ENCODE measurements at places on chromosomes 7 and 10. TPM values are rescaled to one million over a fixed set of nuclear protein-coding genes. Genes with fewer than 3 reads are reported as not detected.

HEPACAM2 gene
- not detected for total RNA-seq

OR9A2 gene
- total RNA-seq: not detected

RPS24 gene
- 2,498 TPM for total RNA-seq

CLRN3 gene
- not detected for total RNA-seq

ACTR3C gene
- total RNA-seq: 0.06 TPM

AOC1 gene
- total RNA-seq: 0.17 TPM

PIP gene
- not detected for total RNA-seq

NPSR1 gene
- total RNA-seq: not detected

ADRA2A gene
- total RNA-seq: not detected

EBF3 gene
- total RNA-seq: 3.4 TPM

DNAJB9 gene
- total RNA-seq: 26.0 TPM

ADAP1 gene
- 1.3 TPM for total RNA-seq

CHST3 gene
- total RNA-seq: 7.5 TPM

GRCh38 chr7:133828906-133829305 lies 298.2 kb upstream of the LRGUK start:
- peak; percentile 15 for DNase-seq

DNA sequence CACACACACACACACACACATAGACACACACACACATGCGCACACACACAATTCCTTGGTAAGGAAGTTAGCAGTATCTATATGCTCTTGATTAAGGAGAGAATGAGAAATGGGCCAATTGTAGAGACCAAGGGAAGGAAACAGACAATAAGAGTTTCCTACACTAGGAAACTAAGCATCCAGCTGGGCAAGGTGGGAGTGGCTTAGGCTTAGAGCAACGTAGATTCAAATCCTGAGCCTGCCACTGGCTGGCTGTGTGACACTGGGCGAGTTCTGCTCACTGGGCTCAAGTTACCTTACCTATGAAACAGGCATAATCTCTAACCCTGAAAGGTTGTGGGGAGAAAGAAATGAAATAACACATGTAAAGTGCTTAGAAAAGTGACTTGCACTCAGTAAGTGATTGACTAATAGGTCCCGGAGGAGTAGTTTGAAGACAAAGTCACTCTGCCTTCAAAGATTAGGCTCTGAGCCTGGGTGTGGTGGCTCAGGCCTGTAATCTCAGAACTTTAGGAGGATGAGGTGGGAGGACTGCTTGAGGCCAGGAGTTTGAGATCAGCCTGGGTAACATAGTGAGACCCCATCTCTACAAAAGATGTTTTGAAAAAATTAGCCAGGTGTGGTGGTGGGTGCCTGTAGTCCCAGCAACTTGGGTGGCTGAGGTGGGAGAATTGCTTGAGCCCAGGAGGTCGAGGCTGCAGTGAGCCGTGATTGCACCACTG lies 701.4 kb downstream of the PARD3 start:
- DNase-seq: no peak

- DNase-seq: no peak
Observed at GRCh38 chr7:28203508-28204240, 23.1 kb upstream of the JAZF1 start.

- no peak for DNase-seq
Observed at GRCh38 chr10:129706523-129706922, 239.5 kb downstream of the MGMT start.

- DNase-seq: no peak
Observed at GRCh38 chr7:10474048-10474447, 499.6 kb upstream of the PHF14 start.

- no peak for DNase-seq
Observed at GRCh38 chr7:44519546-44519945, 21.6 kb downstream of the NPC1L1 start.

- DNase-seq: no peak
Observed at GRCh38 chr10:4103603-4104002, 318.6 kb upstream of the KLF6 start.

GRCh38 chr7:93799750-93800357 lies 90.7 kb downstream of the TFPI2 start:
- no peak for DNase-seq

DNA sequence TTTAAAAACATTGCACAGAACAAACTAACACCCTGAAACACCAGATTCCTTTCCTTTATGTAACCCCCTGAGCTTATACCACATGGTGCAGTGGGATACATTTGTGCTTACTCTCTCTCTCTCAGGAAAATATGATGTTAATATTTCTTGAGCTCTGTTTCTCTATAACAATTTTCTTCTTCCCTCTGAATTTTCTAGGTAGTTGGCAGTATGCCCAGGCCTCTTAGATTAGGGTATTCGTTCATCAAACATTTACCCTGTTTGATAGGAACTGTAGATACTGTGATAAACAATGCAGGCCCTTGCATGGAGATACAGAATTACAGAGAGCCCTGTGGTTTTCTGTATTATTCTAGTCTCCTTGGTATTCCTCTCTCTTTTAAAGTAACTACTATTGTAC lies 567.8 kb downstream of the IPMK start:
- no peak for DNase-seq

DNA sequence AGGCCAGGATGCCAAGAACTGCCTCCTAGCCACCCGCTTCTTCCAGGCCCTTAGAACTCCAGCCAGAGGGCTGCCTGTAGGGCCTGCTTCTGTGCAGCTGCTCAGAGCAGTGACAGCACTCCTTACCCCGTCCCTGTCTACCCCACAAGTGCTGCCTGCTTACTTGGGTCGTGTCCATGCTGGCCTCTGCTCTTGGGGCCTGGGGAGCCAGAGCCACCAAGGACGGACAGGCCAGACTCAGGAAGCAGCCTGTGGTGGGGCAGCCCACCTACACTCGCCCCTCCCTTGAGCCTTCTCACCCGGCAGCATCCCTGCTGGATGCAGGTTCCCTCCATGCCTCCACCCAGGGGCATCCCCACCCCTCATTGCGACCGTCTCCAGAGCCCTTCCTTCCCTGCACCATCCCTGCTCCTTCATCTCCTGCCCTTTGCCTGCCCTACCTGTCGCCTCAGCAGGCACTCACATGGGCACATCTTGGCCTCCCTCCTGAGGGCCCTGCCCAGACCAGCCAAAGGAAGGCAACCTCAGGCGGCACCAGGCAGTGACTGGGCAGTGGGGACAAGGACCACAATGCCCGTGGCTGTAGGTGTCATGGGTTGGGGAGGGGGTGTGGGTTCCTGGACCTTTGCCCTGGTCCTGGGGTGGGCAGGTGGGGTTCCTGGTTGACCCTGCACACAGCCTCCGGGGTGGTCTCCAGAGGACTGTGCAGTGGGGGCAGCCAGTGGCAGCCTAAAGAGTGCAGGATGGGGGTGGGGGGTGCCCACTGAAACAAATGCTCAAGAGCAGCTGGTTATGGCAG lies 78.0 kb upstream of the TNS3 start:
- no peak for DNase-seq

DNA sequence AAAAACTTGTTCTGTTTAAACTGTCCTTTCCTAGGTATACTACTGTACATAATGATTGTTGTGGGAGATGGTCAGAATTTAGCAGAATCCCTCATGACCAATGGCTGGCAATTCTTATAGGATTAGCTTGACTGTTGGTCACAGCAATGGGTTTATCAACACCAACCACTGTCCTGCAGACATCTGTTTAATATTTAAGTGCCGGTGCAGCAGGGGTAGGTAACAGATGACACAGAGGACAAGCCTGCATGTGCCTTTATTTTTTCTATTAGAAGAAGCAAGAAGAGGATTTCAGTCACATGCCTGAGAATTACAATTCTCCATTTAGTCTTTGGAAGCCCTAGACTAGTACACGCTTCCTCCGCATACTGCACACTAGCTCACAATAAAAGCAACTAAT lies 48.4 kb downstream of the CCDC6 start:
- DNase-seq: no peak

DNA sequence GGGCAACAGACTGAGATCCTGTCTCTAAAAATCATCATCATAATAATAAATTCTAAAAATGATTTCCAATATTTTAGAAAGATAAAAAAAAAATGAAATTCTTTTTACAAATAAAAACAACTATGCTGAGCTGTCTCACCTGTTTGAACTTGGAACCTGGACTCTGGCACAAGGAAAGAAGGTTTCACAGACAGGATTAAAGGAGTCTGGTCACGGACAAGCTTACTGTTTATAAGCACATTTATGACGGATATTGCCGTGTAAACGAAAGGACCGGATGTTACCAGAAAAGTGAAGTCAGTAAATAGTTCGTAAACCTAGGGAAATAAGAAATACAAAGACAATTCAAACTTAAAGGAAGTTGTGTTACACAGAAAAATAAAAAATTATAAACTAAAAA lies 70.2 kb downstream of the KIAA1549 start:
- no peak for DNase-seq

DNA sequence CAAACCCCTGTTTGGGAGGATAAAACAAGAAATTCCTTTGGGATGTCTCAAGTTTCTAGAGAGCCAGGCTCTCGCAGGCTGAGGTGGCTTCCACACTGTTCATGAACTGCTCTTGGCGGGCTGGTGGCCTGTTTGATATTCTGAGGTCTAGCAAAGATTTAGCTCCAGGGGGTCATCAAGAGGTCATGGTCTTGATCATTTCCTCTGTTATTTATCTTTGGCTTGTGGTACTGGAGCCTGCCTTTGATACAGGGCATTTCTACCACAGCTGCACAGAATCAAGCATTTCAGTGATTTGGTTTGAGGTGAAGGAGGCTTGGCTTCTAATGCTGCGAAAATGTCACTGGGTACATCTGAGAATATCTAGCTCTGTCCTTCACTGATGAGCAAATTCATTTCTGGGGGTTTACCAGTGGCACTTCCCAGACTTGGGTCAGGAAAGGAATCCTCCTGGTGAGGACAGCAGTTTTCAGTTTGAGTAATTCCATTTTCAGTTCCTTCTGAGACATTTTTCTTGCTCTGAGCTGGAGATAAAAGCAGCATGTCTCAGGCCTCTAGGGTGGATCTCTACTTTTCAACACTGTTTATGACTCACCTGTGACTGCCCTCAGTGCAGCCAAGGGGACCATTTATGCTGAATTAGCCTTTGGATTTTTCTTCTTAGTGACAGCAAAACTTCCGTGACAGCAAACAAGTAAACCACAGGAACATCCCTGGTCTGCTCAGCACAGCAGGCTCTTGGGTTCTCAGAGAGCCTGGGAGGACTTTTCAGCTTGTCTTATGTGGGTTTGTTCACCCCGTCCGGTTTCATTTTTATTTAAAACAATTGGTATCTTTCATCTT lies 312.0 kb downstream of the RNLS start:
- peak; percentile 71 for DNase-seq

DNA sequence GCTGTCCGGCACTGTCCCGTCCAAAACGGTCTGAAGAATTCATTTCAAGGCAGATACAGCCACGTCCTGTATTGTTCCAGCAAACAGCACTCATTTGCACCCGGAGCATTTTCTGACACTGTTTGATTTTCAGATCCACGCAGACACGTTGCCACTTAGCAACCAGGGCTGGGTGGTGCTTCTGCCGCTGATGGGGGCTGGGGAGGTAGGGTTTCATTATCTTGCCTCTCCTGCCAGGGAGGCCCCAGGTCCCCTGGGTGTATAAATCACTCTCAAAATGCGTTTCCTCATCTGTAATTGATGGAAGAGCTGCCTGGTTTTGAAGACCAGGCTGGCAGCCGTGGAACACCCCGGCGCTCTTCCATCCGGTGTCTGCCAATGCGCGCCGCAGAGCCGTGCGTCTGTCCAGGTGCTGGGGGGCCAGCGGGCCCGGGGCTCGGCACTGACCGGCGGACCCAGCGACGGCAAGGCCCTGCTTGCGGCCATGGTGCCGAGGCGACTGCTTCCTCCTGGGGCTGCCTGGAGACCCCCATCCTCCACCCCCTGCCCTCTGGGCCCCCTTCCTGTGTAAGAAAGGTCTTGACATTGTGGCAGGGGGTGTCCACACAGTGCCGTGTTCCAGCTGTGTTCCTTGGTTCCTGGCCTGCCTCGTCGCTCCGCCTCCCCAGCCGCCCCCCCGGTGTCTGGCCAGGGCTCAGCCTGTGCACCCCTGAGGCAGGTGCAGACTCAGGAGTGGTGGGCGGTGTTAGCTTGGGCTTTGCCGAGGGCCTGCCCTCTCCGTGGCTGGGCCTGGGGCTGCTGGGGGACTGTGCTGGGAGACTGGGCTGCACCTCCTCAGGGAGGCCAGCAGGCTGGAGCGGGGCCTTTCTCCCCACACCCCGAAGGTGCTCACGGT lies 16.6 kb downstream of the ADGRA1 start:
- no peak for DNase-seq

- no peak for DNase-seq
Observed at GRCh38 chr7:50492770-50493519, 42.8 kb upstream of the FIGNL1 start.

DNA sequence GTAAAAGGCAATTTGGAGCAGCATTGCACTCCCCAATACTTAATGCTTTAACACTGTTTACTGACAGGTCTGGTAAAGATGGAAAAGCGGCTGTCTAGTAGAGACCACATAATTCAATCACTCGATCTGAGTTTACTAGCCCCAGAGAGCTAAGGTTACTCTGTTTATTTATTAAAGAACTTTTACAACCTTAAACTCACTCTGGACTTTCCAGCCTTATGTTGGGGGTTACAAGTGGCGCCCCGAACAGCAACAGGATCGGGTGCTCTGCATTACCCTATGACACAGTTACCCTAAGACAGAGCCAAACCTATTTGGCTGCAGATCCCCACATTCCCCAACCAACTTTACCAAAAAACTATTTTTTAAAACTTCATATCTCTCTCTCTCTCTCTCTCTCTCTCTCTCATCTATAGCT lies 43.9 kb downstream of the MRPS24 start:
- DNase-seq: peak; percentile 31

DNA sequence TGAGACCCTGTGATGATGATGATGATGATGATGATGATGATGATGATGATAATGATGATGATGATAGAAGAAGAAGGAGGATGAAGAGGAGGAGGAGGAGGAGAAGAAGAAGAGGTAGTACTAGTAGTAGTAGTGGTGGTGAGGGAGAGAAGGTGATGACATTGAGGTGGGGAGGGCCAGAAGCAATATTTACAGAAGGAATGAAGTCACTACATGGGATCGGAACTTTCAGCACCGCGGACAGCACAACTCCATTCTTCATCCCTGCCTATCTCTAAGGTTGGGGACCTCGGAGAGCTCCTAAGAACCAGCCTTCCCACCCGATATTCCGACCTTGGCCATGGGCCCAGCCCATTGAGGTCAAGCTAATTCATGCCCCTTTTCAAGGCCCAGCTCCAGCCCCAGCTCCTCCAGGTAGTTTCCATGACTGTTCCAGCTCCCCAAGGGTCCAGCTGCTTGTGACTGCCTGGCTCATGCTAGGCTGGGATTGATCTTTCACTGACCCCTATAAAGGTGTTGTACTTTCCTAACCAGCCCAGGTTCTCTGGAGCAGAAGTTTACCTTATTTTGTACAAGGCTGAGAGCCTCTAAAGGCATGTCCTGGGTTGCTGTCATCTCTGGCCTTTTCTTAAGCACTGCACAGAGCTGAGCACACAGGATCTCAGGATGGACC lies 10.3 kb downstream of the CRHR2 start:
- peak; percentile 67 for DNase-seq

- no peak for DNase-seq
Observed at GRCh38 chr10:117320050-117320665, 55.1 kb downstream of the PDZD8 start.

DNA sequence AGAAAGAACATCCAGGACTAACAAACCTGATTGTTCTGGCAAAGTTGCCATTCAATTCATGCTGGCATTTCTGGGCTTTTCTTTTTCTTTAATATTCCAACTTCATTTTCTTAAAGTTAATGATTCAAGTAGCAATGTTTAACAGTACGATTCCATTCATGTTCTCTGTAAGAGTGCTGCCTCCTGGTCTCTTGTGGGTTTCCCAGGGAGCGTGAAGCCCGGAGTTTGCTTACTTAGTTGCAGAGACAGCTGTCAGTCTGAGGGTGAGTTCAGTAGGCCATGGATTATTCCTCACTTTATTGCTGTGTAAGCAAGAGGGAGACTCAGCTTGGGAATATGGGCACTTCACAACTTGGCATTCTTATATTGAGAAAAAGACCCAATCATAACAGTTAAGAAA lies 142.2 kb downstream of the TWIST1 start:
- no peak for DNase-seq

Measured in Daoy (cell line).